ENCODE measurements at places on chromosomes 13 and 19.

- peaks cover 78% of the 10 kb centered on the region for H3K27me3 ChIP-seq
- no peak for DNase-seq
- no peak overlapping the region for H3K27ac ChIP-seq
- H3K4me1 ChIP-seq = peaks cover 9% of the 10 kb centered on the region
- H3K36me3 ChIP-seq = no peaks in the 10 kb centered on the region
- H3K4me3 ChIP-seq = peak overlapping the region; percentile 79
These were observed 42.3 kb downstream of the DEDD2 start for GRCh38 chr19:42174958-42175734.

GRCh38 chr13:30712536-30713532 lies 22.5 kb upstream of the ALOX5AP start:
- H3K27me3 ChIP-seq = no peaks in the 10 kb centered on the region
- DNase-seq = peak; percentile 85
- no peak overlapping the region for H3K4me3 ChIP-seq
- H3K36me3 ChIP-seq = no peaks in the 10 kb centered on the region
- H3K4me1 ChIP-seq = peaks cover 5% of the 10 kb centered on the region

- no peaks in the 10 kb centered on the region for H3K27me3 ChIP-seq
- peak overlapping the region; percentile 56 for H3K27ac ChIP-seq
- peak; percentile 26 for DNase-seq
- peaks cover 19% of the 10 kb centered on the region for H3K4me1 ChIP-seq
- peaks cover 32% of the 10 kb centered on the region for H3K36me3 ChIP-seq
These were observed 5.3 kb upstream of the CCNP start for GRCh38 chr19:40231544-40232424.

GRCh38 chr19:41709951-41710645 lies 1.7 kb downstream of the CEACAM5 start:
- no peak for DNase-seq
- no peaks in the 10 kb centered on the region for H3K4me1 ChIP-seq
- no peak overlapping the region for H3K27ac ChIP-seq
- no peak overlapping the region for H3K4me3 ChIP-seq

DNA sequence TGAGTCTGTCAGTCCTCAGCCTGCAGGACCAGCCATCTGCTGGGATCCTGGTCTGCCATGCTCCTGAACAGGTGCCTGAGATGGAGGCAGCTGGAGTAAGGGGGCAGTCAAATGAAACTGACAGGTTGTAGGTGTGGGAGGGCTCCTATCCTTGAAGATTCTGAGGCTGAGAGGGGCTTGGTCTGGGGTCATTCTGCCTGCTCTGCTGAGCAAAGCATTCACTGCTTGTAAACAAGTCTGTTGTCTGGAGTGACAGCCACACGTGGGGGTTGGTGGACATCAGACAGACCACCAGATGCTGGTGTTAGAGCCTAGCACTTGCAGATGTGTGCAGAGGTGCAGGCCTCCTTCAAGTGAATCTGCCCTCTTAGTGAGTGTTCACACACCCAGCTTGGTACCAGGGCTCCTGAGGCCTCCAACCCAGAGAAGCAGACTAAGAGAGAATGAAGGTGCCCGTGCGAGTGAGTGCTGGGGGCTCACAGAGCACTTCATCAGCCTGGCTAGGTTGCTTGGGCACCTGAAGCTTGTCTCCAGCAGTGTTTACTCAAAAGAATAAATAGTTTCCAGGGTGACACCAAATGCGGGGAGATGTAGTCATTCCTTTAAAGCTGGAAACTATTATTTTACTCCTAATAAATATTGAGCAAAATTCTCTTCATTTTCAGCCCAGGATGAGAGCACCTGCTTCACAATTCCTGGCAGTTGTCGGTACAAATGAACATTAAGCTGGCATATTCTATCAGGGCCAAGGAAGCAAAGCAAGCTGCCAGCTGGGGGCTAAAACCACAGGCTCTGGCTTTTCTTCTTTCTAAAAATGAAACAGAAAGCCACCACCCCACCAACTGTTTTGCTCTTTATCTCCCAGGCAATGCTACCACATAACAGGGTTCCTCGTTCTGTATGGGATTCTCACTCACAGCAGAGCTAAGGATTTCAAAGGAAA lies 82.3 kb downstream of the RNASEH2B start:
- no peak overlapping the region for H3K27ac ChIP-seq
- H3K36me3 ChIP-seq = no peaks in the 10 kb centered on the region
- peaks cover 5% of the 10 kb centered on the region for H3K27me3 ChIP-seq
- H3K4me3 ChIP-seq = no peak overlapping the region
- peaks cover 2% of the 10 kb centered on the region for H3K4me1 ChIP-seq
- DNase-seq = peak; percentile 29

- peaks cover 15% of the 10 kb centered on the region for H3K4me1 ChIP-seq
- peak overlapping the region; percentile 97 for H3K4me3 ChIP-seq
- peak; percentile 61 for DNase-seq
- peaks cover 7% of the 10 kb centered on the region for H3K36me3 ChIP-seq
- peak overlapping the region; percentile 59 for H3K27ac ChIP-seq
- no peaks in the 10 kb centered on the region for H3K27me3 ChIP-seq
These were observed 1418.4 kb downstream of the UQCRFS1 start for GRCh38 chr19:27794494-27795042.

- H3K36me3 ChIP-seq = peaks cover 9% of the 10 kb centered on the region
- DNase-seq = peak; percentile 56
- H3K4me1 ChIP-seq = peaks cover 10% of the 10 kb centered on the region
- peak overlapping the region; percentile 87 for H3K4me3 ChIP-seq
These were observed 2.7 kb downstream of the ING1 start for GRCh38 chr13:110716247-110716515.

DNA sequence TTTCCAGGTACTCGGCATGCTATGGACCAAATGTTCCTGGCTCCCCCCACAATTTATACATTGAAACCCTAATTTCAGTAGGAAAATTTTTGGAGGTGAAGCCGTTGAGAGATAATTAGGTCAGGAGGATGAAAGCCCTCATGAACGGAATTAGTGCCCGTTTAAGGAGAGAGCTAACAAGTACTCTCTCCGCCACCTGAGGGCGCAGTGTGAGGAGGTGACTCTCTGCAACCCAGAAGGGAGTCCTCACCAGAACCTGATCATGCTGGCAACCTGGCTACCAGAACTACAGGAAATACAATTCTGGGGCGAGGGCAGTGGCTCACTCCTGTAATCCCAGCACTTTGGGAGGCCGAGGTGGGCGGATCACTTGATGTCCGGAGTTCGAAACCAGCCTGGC lies 397.8 kb downstream of the SLITRK5 start:
- no peaks in the 10 kb centered on the region for H3K36me3 ChIP-seq
- H3K4me1 ChIP-seq = no peaks in the 10 kb centered on the region
- H3K27ac ChIP-seq = no peak overlapping the region
- H3K4me3 ChIP-seq = no peak overlapping the region

DNA sequence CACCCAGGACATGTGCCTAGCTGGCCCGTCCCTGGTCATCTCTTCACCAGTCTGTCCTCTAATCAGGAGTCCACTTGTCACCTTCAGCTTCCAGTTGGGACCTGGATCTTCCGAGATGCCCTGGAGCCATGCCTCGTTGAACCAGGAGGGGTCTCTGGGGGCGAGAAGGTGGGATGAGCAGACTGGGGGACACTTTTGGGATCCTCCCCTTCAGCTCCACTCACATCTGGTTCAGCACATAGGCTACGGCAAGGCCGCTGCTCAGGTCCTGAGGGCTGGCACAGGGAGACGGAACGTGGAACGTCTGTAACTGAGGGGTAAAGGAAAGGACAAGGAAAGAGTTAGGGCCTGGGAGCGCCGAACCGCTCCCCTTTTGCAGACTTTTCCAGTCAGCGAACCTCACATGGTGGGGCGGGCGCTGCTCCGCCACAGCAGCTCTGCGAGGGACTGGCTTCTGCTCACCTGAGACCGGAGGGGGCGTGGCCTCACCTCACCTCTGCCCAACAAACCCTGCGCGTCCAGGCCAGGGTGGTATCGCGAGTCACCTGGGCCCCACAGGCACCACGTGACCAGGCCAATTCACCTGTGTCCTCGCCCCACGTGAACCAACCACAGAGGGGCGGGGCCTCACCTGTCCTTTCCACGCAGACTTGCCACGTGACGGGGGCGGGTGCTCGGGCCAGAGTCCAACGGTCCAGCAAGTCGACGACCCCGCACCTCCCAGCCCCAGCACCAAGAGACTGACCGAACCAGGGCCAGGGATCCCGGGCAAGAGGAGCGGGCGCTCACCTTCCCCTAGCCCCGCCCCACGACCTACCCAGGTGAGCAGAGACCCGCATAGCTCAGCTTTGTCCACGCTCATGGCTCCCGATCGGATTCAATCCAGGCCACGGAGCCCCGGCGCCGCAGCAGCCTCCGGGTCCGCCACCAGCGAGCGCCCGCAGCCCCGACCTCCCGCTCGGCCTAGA lies at the start of gene HOOK2:
HOOK2 (minus strand) TSS at position 965 of the 968 bp plus-strand sequence; CDS start at position 862, 103 bp downstream.
- peaks cover 24% of the 10 kb centered on the region for H3K4me1 ChIP-seq
- H3K4me3 ChIP-seq = peak within 1 kb of the TSS; percentile 74
- peaks cover 23% of the 10 kb centered on the region for H3K36me3 ChIP-seq

GRCh38 chr13:44796597-44797490 lies 192.4 kb downstream of the NUFIP1 start:
- no peak for DNase-seq
- H3K36me3 ChIP-seq = no peaks in the 10 kb centered on the region
- H3K4me1 ChIP-seq = no peaks in the 10 kb centered on the region
- no peak overlapping the region for H3K4me3 ChIP-seq
- H3K27ac ChIP-seq = no peak overlapping the region

DNA sequence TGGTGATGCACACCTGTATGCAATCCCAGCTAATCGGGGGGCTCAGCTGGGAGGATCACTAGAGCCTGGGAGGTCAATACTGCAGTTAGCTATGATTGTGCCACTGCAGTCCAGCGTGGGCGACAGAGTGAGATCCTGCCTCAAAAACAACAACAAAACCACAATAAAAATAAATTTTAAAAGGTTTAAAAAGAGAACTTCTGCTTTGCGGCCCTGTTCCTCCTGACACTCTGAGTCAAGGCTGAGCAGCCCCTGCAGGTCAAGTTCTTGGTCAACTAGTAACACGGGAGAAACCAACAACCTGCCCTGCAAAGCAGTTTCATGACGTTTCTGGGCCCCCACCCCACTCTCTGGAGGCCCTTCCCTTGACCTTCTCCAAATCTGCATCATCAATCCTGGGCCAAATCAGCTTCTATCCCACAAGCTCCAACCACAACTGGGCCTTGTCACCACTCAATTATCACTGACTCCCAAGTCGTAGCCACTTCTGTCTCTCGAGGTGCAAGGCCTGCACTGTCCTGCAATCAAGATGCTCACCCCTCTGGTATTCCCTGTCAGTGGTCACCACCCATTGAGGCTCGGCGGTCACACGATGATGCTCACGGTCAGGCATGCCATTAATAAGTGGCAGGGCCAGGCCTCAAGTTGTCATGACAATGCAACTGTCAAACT lies 7.5 kb downstream of the ELAVL1 start:
- H3K4me3 ChIP-seq = no peak overlapping the region
- H3K4me1 ChIP-seq = peaks cover 36% of the 10 kb centered on the region
- no peaks in the 10 kb centered on the region for H3K27me3 ChIP-seq
- no peak overlapping the region for H3K27ac ChIP-seq

DNA sequence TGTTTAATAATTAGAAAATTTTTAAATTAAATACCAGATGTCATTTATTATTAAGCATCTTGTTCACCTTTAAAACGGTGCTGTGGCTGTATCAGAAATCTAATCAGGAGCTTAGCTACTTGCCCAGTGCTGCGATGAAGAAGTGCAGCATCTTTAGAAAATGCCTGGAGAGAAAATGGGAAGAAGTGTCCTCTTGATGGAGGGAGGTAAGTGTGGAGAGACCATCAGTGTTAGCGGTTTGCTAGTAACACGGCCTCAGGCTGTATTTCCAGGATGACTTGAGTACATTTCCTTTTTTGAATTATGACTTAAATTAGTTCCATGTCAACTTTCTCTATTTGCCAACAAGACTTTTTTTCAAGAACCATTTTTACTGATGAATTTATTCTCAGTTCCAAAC lies 74.1 kb downstream of the SHISA2 start:
- H3K36me3 ChIP-seq = peaks cover 5% of the 10 kb centered on the region
- H3K4me3 ChIP-seq = no peak overlapping the region
- H3K4me1 ChIP-seq = peaks cover 13% of the 10 kb centered on the region
- DNase-seq = no peak

DNA sequence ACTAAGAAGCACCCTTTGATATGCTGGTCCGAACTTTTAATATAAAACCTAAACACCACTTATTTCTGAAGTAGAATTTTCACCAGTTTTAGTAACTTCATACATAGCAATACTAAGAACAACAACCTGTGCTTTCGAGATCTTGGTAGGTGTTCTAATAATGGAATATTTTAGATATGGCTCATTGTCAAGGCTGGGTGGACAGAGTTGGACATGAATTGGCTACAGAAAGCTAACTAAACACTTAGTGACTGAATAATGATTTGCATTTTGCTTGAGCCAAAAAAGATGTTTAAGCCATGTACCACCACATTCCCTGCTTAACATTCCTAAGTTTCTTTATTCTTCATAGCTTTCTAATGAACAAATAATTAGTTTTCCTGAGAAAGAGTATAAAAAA lies 344.3 kb upstream of the SGCG start:
- no peak for DNase-seq
- peaks cover 4% of the 10 kb centered on the region for H3K4me1 ChIP-seq
- H3K27ac ChIP-seq = no peak overlapping the region
- H3K36me3 ChIP-seq = no peaks in the 10 kb centered on the region
- H3K4me3 ChIP-seq = no peak overlapping the region
- H3K27me3 ChIP-seq = no peaks in the 10 kb centered on the region

- H3K36me3 ChIP-seq = peaks cover 62% of the 10 kb centered on the region
- DNase-seq = no peak
- no peak overlapping the region for H3K27ac ChIP-seq
- H3K4me3 ChIP-seq = no peak overlapping the region
- peaks cover 6% of the 10 kb centered on the region for H3K4me1 ChIP-seq
- H3K27me3 ChIP-seq = no peaks in the 10 kb centered on the region
These were observed 40.2 kb downstream of the SUGP2 start for GRCh38 chr19:18993115-18993514.

GRCh38 chr19:41321204-41321599 lies 11.2 kb downstream of the CCDC97 start:
- no peaks in the 10 kb centered on the region for H3K27me3 ChIP-seq
- no peak for DNase-seq
- H3K4me1 ChIP-seq = peaks cover 61% of the 10 kb centered on the region
- H3K36me3 ChIP-seq = peaks cover 51% of the 10 kb centered on the region
- peak overlapping the region; percentile 98 for H3K27ac ChIP-seq
- no peak overlapping the region for H3K4me3 ChIP-seq

DNA sequence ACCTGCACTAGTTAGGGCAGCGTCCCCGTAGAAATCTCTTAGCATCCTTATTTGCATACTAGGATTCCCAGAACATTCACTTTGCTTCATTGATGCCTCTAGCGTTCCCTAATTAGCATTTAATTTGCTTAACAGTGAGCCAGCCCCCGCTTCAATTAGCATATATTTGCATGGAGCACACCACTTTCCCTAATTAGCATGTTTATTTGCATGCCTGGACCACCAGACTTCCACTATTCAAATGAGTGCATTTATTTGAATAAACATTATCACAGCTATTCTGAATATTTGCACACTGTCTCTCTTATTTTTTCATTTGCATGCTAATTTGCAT lies 69.6 kb downstream of the RYR1 start:
- no peaks in the 10 kb centered on the region for H3K36me3 ChIP-seq
- H3K27ac ChIP-seq = no peak overlapping the region

DNA sequence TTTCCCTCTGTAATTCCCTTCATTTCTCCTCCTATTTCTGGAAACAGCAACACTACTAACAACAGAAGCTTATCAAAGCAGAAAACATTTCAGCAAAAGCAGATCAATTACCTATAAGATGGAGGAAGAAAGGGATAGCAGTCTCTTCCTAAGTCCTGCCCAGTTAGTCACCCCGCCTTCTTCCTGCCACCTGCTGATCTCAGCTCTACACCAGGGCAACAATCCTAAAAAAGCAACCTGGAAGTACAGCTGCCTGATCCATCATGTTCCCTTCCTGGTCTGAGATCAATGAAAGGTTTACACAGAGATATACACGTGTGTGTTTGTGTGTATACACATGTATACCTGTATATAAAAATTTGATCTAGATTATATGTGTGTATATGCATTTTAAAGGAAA lies 59.4 kb downstream of the TSC22D1 start:
- no peaks in the 10 kb centered on the region for H3K4me1 ChIP-seq
- no peak overlapping the region for H3K4me3 ChIP-seq
- no peak overlapping the region for H3K27ac ChIP-seq
- H3K36me3 ChIP-seq = peaks cover 65% of the 10 kb centered on the region
- H3K27me3 ChIP-seq = no peaks in the 10 kb centered on the region
